D721Med (cell line): ENCODE measurements at places on chromosomes 5 and 9.
A peak's percentile ranks its signal among the peaks of the same experiment; 100 is the strongest.

DNA sequence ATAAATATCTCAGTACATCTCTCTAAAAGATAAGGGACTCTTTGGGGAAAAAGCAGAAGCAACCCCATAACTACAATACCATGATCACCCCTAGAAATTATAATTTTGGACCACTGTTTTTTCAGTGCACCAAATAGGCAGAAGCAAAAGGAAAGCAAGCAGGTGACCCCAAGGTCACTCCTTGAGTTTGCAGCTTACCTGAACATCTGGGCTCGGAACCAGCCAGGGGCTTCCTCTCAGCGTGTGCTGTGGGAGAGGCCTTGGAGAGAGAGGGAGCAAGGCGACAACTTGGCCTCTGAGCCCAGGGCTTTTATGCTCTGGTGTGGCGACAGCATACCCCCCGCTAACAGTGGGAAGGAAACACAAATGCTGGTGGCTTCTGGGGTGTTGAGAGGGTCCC, 16.8 kb downstream of the BNIP1 start:
- DNase-seq = no peak

- no peak for DNase-seq
These were observed 128.5 kb upstream of the LPCAT1 start for GRCh38 chr5:1651971-1652872.

DNA sequence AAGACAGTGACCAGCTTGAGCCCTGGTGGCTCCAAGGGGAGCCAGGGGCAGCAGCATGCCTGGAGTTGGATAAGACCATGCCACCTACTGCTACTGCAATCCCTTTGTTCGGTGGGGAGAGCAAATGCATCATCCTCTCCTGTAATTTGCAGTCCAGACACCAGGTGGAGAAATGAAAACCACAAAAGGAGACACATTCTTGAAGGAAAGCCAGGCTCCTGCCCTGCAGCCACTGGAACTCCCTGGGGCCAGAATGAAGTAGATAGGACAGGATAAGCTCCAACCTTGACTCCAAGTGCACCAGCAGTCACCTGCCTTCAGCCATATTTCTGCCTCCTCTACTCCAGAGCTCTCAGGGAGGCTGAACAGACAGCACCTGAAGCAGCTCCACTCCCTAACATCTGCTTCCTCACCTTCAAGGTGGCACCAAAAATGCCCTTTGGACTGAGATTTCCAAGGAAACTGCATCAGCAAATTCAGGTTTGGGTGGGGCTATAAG, 65.1 kb upstream of the IQGAP2 start:
- no peak for DNase-seq

- no peak for DNase-seq
These were observed 62.9 kb upstream of the IRX4 start for GRCh38 chr5:1945606-1946005.

DNA sequence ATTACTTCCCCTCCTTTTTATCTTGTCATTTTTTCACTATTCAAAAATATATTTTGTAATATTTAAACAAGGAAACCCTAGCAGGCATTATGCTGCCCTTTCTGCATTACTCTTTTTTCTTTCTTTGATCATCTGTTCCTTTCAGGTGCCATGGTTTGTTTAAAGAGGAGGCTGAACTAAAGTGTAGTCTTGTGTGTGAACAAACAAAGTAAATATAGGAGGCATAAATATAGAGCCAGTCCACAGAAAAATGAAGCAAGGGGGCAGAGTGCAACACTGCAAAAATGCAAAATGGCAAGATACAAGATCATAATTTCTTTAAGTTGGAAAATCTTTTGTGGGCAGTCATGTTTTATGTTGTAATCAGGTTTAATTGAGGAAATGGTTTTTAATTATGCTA, 947.3 kb upstream of the COX7C start:
- DNase-seq = no peak

- peak; percentile 23 for DNase-seq
These were observed 149.3 kb upstream of the PPP1R26 start for GRCh38 chr9:135330307-135330631.
